Stimulated activated CD8-positive, alpha-beta memory T cell treated with anti-CD3 and anti-CD28 coated beads, Interleukin-4, amount 100 ng/mL, for 24 hours (primary cell): ENCODE measurements at places on chromosomes 2 and 18.

DNA sequence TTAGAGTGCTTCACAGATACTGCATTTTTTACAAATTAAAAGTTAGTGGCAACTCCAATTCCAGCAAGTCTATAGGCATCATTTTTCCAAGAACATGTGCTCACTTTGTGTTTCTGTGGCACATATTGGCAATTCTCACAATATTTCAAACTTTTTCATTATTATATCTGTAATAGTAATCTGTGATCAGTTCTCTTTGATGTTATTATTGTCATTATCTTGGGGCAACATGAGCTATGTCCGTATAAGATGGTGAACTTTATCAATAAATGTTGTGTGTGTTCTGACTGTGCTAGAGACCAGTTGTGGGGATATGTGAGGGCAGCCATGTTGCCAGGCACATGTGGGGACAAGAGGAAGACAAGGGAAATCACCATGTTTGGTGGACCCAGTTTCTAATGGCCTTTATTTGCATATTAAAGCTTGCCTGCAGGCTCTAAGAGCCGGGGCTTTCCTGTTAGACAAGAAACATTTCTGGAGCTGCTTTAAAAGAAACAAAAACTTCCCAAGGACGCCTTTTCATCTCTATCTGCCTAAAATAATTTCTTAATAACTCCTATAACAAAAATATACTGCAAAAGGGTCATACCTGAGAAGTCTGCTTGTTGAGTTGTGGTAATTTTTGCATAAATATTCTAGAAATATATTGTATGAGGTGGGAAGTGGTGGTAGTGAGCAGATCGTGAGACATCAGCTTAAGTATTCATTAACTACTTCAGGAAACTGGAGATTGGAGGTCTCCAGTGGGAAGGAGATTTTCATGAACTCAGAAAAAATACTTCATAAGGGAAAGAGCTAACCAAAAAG is 37.2 kb downstream of the KYNU start:
- no peak for DNase-seq

DNA sequence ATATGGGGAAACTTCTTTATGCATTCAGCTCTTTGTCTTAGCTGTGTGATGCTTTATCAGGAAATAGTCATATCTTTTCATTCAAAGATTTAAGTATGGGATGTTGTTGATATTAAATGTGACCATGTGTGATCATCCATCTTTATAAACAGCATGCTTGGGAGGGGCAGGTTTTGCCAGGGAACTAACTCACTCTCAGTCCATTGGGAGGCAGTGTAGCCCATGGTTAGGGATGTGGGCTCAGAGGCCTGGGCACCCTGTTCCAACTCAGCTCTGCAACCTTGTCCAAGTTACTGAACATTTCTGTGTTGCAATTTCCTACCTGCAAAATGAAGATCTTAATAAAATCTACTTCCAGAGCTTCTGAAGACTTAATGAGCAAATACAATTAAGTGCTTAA is 92.0 kb upstream of the BCL2L11 start:
- no peak for DNase-seq

GRCh38 chr2:113697516-113697915 is 58.9 kb downstream of the SLC35F5 start:
- no peak for DNase-seq

GRCh38 chr2:172772633-172773032 is 37.0 kb downstream of the RAPGEF4 start:
- no peak for DNase-seq

DNA sequence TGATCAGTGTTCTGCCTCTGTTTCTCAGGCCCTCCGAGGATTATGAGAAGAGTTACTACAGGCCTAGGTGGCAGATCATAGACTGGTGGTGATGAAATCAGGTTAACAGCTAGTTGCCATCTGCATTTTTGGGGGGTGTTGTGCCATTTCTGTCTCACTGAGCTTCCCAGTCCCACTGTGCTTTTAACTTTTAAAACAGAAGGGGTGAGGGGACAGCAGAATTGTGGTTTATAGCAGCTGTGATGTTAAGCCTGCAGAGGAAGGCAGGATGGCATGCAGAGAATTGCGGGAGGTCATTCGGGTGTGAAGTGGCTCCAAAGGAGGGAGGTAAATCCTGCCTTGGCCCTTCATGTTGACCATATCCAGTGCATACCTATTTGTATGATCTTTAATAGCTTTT is 5.0 kb downstream of the CAB39 start:
- DNase-seq = no peak

GRCh38 chr2:180707884-180708205 is 272.6 kb upstream of the UBE2E3 start:
- no peak for DNase-seq

DNA sequence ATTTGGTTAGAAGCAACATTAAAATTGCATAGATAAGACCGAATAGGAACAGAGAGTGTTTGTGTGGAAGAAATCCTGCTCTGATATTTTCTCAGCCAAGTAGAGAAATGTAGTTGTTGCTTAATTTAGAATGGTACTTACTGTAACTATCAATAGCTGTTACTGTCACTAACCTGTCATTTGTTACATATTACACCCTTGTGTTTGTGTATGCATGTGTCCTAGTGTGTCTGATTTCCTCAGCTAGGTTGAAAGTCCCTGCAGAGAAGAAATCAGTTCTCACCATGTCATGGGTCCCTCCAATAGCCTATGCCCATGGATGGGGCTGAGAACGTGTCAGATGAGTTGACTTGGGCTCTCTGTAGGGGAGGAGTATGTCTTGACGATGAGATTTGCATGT is 94.4 kb downstream of the SPTBN1 start:
- no peak for DNase-seq

DNA sequence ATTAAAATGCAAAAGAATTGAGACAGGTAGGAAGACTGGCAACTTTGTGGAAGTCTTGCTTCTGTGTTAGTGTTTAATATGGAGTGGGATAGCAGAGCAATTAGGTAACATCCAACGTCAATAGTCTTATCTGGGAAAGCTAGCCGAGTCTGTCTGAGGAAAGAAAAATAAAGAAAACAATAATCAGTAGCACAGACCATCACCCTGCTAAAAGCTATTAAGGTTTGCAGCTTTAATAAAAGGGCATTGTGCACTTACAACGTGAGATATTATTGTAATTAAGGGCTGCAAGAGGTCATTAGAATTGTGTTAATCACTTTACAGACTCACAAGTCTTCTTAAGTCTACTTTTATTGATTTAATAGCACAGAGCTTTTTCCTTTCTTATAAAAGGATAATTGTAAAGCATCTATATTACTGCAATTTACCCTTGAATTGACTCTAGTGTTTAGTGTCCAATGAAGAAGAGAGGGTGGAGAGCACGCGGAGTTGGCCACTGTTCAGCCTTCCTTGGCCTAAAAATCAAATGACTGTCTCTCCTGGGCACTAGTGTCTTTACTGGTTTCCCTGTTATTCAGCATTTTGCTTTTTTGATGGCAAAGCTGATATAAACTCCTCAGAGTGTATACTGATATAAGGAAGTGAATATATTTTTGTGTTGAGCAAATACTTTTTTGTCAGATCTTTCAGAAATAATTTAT is 2.0 kb downstream of the CDH7 start:
- DNase-seq = no peak

DNA sequence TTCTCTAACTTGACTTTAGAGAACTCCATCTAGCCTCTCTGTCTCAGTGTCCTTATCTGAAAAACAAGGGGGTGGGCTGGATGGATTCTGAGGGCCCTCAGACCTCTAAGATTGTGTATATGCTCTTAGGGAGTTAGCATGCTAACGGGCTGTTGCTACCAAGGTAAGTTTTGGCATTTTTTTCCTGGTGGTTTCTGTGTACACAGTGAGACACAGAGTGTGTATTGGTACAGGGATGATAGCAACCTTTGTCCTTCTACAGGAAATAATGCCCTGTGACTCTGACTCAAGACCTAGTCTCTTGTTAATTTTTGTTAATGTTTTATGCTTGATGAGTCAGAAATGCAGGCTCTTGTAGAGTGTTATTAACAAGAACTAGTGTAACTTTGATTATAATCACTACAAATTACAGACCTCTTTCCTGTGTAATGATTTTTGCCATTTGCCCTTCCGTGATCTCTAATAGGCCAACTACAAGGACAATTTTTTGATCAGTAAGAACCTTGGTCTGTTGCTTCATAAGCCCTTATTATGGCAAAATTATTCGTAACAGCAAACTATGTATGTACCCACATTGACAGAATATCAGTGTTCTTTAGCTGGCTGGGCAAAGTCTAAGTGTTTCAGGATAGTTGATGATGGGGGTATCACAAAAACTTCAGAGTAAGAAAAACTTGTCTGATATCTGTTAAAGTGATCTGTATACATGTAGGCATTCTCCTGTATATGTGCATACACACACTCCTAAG is 89.7 kb downstream of the SPTBN1 start:
- no peak for DNase-seq

DNA sequence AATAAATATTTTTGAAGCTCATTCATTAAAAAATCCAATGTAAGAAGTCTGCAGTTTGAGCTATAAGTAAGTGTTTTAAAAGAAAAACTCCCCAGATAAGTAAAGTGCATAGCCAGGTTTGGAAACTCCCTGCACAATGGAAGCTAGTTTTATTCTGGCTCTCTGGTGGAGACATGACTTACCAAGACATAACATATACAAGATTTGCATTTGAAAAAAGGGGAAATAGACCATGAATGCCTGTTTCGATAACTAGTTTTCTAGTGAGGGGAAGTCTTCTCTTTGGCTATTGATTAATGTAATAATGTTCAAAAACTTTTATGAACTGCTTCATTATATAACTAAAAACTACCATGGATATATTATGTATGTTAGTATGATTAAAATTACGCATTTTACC is 435.2 kb downstream of the ARHGAP15 start:
- no peak for DNase-seq

GRCh38 chr2:159863526-159864160 is 65.6 kb upstream of the CD302 start:
- no peak for DNase-seq
